ENCODE measurements at places on chromosomes 2 and 18.

GRCh38 chr2:229445019-229445418 lies 173.9 kb upstream of the PID1 start:
- no peak for DNase-seq

- peak; percentile 75 for DNase-seq
Observed at GRCh38 chr2:143034292-143035074, 94.7 kb upstream of the ARHGAP15 start.

DNA sequence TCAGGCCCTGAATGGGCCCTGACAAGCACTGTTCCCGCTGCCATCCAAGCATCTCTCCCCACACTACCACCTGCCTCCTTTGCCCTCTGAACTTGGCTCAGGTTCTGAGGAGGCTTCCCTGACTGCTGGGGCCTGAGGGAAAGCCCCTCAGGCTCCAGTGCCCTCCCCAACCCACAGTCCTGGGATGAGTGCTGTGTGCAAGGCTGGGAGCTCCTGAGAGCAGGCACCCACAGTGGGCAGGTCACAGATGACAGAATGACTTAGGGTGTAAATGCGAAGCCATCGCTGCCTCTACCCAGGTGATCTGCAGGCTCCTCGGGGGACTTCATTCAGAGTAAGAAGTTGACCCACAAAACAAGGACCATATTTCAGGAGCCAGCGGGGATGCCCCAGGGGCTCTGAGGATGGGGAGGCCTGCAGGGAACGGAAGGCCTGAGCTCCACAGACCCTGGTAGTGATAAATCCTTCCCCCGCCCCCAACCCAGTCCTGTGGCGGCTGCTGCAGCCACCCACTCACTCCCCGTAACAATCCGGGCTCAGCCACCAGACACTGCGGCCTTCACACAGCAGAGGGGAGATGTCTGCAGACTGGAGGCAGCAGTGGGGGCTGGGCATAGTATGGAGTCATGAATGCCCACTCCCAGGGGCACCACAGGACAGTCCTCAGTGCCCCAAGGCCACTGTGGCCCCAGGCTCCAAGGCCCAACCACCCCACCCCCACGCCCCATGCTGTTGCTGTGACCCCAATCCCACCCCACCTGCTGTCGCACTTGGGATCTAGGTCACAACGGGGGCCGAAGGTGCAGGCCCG lies 8.9 kb downstream of the BIN1 start:
- DNase-seq: no peak

GRCh38 chr2:170185319-170185718 lies 7.4 kb downstream of the MYO3B start:
- no peak for DNase-seq

- DNase-seq: no peak
Observed at GRCh38 chr2:157508676-157509075, 64.8 kb upstream of the CYTIP start.

GRCh38 chr2:25161055-25161781 lies 7.2 kb downstream of the POMC start:
- no peak for DNase-seq

DNA sequence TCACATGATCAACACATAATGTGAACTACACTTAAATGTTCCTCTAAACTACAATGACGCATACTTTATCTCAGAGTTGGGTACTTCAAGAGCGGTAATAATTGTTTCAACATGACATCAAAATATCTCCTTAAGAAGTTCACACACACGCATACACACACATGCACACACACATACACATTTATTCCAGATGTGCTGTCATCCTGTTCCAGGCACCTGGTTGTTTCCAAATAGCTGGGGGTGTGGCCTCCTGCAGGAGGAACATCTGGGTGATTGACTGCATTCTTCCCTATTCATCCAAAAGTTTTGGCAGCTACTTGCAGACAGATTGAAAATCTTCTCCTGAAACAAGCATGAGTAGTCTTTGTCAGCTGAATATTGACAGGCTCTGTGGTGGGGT lies 37.9 kb upstream of the PIK3C3 start:
- DNase-seq: no peak

DNA sequence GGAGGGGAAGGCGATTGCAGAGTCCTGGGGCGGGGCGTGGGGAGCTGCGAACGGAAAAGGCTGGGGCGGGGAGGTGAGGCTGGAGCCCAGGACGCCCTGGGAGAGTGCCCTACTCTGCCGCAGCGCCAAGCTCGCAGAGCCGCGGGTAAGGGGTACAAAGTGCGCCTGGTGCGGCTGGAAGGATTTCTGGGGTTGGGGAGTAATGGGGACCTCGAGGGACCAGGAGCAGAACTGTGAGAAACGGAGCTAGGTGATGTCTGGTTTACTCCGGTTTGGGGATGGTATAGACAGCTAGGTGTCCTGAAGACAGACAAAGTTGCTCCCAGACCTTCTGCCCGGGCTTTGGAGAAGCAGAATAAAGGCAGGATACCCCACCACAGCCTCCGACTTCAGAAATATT lies 718 bp upstream of the NXPH2 start:
- no peak for DNase-seq

DNA sequence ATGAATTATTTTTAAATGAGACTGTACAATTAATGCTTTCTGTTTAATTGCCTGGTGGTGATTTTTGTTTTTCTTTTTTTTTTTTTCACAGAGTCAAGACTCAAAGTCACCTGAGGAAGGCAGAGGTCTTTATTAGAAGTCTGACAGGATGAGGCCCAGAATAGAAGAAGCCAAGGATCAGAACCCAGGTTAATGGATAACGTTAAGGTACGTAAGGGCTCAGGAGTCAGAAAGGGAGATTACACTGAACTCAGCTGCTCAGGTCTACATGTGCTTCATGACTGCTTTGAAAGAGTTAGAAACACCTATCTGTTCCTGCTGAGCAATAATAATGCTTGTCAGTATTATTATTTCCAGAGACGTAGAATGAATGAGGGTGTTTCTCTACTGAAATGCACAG lies 196.5 kb downstream of the LRATD1 start:
- no peak for DNase-seq

- no peak for DNase-seq
Observed at GRCh38 chr18:68233018-68233417, 481.9 kb downstream of the TMX3 start.

GRCh38 chr2:191637182-191638078 lies 40.5 kb upstream of the NABP1 start:
- peak; percentile 73 for DNase-seq

DNA sequence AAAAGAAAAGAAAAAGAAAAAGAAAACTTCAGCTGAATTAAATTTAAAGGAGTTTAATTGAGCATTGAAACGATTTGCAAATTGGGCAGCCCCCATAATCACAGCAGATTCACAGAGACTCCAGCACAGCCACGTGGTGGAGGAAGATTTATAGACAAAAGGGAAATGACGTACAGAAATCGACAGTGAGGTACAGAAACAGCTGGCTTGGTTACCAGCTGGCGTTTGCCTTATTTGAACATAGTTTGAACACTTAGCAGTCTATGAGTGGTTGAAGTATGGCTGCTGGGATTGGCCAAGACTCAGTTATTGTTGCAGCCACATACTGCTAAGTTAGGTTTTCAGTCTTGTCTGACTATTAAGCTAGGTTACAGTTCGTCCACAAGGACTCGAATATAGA lies 312.2 kb upstream of the SLC14A2 start:
- DNase-seq: no peak

- DNase-seq: no peak
Observed at GRCh38 chr2:204863336-204863735, 318.1 kb downstream of the PARD3B start.

GRCh38 chr2:107407974-107408373 lies 418.7 kb upstream of the RGPD4 start:
- no peak for DNase-seq

GRCh38 chr2:64344999-64345576 lies 108.9 kb upstream of the LGALSL start:
- no peak for DNase-seq

- DNase-seq: no peak
Observed at GRCh38 chr2:225582355-225583116, 183.0 kb downstream of the NYAP2 start.

DNA sequence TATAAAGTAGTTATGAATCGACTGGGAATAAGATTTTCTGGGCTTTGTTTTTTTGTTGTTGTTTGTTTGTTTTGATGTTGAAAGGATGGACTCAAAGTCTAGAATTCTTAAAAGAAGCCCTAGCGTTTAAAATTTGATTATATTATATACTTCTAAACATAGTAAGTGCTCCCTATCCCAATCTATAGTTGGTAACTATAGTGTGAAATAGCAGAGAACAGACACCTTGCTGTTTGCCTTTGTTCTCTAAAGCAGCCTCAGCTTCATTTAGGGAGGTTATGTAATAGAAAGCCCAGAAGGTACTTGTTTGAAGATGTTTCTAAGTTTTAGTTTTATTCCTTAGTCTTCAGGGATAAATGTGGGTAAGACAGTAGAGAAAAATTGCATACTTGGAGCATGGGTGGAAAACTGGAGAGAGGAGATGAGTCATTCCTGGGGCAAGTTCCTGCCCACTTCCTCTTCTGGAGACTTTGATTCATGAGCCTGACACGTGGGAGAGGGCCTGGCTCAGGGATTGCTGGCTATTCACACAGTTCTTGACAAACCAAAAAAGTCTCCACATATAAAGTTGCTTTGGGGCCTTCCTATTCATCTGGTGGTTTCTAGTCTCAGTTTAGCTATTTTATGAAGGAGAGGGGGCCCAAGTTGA lies 131.9 kb downstream of the MYO1B start:
- peak; percentile 17 for DNase-seq

DNA sequence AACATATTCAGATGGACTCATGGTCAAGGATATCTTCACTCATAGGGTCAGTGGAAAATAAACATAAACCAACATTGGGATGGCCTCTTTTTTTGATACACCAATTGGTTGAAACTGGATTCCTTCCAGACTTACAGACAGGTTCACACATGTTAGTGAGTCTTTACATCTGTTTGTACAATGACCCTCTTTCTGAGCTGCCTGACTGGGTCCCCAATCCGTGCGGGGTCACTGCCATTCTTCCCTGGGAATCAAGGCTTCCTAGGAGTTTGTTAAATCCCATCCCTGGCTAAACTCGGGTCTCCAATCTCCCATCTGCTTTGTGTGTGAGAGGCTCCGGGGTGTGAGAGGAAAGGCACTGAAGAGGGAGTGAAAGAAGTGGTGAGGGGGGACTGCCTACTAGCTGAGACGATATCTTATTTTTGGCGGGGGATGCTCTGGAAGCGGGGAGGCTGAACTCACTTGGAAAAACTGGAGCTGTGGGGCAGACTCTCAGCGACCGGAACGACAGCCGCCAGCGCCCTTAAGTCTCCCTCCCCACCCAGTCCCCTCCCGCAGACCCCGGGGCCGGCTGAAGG lies 487 bp downstream of the STARD6 start:
- no peak for DNase-seq

GRCh38 chr2:8548619-8549150 lies 133.2 kb upstream of the ID2 start:
- DNase-seq: no peak

DNA sequence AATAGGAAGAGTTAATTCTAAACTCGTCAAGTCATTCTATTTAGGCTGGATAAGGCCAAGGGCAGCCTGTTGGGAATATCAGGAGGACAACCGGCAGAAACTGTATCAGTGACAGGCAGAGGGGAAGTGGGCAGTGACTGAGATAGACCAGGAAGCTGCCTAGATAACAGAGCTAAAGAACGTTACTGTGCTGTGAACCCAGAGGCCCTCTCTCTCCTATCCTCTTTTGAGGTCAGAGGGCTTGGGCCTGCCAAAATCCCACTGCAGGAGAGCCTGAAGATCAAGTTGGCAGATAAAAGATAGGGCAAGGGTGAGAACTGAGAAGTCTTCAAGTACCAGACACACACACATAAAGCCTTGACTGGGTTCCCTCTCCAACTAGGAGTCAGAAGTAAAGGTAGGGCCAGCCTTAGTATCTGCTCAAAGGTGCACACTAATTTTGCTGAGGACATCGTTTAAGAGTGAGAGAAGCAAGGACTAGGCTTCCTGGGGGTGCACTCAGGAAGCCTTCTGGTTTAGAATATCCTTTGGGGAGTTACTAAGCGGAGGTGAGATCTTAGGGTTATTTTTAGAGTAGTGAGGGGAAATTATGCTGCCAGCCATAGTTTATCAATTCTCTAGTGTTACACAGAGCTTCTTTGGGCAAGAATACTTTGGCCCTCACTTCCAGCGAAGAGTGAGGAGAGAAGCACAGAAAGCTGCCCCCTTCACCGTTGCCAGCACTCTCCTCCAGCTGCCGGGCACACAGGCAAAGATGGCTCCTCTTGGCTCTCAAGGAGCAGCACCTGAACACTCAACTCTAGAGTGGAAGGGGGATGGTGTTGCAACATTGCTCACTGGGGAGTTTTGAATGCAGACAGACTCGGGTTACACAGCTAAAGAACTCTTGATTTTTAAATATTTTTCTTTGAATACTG lies 9.8 kb downstream of the CAVIN2 start:
- no peak for DNase-seq

DNA sequence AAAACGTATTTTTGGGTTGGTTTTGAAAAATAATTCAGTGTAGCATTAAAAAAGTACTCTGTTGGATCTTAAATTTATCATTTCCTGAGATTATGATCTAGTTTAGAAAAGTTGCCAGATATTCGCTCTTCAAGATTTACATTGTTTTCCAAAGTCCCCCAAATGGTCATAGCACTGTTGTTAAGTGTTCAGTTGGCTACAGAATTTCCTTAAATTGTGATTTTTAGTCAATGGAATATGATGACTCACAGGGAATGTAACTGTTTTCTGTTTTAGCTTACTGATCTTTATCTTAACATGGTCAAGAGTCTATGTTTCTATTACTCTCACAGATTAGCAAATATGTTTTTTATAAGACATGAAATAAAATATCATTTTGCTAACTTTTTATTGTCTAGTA lies 23.2 kb downstream of the PLCL1 start:
- no peak for DNase-seq

Measured in GF-D8 (cell line).